ENCODE measurements at places on chromosomes 7 and 10. TPM values are rescaled to one million over a fixed set of nuclear protein-coding genes. Genes with fewer than 3 reads are reported as not detected.
A peak's percentile ranks its signal among the peaks of the same experiment; 100 is the strongest.

GRCh38 chr7:154743206-154743605, 259.7 kb downstream of the PAXIP1 start:
- no peak for DNase-seq

DNA sequence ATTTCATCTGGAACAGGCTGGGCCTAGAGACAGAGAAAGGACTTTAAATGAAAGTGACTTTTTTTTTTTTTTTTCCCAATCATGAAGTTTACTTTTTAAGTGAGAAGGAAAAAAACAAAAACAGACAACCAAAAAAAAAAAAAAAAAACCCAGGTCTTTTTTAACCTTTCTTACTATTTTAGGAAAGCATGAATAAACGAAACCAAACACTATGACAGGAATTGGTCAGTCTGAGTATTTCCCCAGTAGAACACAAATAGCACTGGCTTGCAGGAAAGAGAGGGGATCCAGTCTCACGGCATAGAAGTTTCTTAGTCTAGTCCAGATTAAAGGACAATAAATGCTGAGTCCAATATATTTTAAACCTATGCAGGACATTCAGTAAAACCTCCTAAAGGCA, 180.5 kb upstream of the CCDC6 start:
- DNase-seq: no peak

- DNase-seq: no peak
Measured at GRCh38 chr10:24643679-24644209, 79.9 kb downstream of the ARHGAP21 start.

GRCh38 chr10:127242914-127243313, 46.5 kb upstream of the INSYN2A start:
- no peak for DNase-seq

DNA sequence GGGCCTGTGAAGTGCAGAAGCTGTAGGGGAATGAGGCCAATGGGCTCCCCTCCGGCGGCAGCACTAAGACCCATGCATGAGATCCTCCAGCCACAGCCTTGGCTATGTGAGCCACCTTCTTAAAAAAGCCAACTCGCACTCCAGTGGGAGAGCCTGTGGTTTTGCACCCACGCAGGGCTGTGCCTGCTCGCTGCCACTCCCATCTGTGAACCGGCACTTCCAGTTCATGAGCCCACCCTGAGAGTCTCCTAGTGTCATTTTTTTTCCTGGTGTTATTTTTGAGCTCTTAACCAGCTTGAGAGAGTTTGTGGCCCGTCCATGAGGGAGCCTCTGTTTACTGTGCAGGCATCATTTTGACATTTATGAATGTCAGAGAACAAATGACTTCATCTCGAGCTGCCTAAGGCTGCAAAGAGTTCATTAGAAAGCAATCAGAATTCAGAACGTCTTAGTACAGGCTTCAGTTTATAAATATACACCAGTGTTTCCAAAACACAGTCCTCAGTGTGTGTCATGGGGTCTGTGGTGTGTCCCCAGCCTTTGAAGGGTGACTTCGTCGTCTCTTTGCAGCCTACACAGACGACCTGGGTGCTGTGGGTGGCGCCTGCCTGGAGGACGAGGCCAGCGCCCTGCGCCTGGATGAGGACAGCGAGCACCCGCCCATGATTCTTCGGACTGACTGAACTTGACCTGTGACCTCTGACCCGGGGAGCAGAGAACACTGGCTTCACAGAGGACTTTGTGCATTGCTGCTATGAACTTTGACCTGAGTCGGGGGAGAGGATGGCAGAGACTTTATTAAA, 40.4 kb downstream of the WIPI2 start:
- DNase-seq: no peak

GRCh38 chr7:155206318-155207020, 91.2 kb upstream of the INSIG1 start:
- DNase-seq: peak; percentile 83

- DNase-seq: no peak
Measured at GRCh38 chr10:11159543-11160215, 142.0 kb downstream of the CELF2 start.

DNA sequence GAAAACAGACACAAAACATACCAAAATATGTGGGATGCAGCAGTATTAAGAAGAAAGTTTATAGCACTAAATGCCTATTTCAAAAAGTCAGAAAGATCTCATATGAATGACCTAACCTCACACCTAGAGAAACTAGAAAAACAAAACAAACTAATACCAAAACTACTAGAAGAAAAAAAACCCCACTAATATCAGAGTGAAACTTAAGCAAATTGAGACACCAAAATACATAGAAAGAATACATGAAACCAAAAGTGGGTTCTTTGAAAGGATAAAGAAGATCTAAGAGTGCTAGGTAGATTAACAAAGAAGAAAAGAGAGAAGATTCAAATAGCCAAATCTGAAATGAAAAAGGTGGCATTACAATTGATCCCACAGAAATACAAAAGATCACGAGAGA, 494.1 kb downstream of the SH2D4B start:
- no peak for DNase-seq

DNA sequence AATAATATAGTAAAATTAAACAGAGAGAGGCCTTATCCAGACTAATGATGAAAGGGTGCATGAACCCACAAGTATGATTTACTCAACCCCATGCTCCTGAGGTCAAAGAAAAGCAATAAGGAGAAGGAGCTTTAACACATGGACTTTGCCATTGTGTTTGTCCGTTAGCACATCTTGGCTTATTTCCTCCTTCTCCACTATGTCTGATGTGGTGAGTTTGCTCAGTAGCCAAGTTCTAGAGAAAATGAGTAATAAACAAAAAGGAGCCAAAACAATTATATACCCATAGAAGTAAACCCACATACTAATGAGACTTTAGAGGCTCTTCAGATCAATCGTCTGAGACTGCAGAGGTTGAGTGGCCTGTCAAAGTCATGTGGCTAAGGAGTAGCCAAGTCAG, 26.1 kb upstream of the ADD3 start:
- no peak for DNase-seq

DNA sequence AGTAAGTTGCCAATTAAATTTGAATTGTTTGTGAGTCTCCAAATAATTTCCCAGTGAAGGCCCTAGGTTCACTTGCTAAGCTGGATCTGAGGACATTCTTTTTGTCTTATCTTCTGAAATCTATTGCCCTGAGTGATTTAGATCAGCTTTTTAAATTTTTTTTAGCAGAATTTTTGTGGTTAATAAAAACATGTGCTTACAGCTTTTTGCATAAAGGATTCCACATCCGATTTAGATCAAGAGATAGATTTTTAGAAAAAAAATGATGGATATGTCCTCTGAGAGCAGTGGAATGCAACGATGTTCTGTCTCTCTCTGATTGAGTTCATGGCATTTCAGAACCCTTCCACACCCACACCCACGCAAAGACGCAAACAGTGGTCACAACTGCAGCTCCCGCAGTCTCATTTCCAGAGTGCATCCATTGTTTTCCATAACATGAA, 358.8 kb downstream of the SUGCT start:
- DNase-seq: no peak

The TYW1B gene
- 1.9 TPM for total RNA-seq

The MKRN1 gene
- 63.5 TPM for total RNA-seq

The OR2A1 gene
- not detected for total RNA-seq

The PAX4 gene
- not detected for total RNA-seq

DNA sequence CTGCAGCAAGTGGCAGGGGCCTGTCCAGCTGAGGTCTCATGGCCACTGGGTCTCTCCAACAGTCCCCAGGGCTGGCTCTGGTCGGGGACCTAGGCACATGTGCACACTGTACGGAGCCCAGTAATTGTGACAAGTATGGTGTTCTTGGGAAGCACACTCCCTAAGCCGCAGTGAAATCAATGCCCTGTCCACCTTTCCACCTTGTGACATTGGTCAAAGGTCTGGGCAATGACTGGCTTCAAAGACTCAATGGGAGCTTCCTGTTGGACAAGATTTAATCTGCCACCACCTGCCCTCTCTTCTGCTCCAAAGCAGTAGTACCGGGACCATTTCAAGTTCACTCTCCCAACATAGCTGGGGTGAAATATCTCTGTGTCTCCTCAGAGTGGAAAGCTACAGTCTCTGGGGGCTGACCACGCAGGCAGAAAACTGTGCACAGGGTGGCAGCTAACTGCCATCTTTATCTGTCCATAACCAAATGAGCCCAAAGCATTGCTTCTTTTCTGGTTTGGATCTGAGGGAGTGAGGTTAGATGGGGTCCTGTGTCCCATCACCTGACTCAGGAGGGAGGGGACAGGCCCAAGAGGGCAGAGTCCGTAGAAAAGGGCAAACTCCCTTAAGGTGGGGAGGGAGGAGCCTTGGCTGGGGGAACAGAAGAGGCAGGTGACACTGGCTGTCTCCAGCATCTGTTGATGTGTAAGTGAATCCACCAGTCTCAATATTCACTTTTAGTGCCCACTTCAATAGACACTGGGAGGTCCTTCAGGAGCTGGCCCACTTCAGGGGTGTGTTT, 307.7 kb downstream of the TNS3 start:
- DNase-seq: no peak

- no peak for DNase-seq
Measured at GRCh38 chr7:74222851-74223710, 13.3 kb downstream of the LAT2 start.

- peak; percentile 75 for DNase-seq
Measured at GRCh38 chr7:105011831-105012502, 2.0 kb upstream of the KMT2E start.

The VTI1A gene
- 43.8 TPM for total RNA-seq

DNA sequence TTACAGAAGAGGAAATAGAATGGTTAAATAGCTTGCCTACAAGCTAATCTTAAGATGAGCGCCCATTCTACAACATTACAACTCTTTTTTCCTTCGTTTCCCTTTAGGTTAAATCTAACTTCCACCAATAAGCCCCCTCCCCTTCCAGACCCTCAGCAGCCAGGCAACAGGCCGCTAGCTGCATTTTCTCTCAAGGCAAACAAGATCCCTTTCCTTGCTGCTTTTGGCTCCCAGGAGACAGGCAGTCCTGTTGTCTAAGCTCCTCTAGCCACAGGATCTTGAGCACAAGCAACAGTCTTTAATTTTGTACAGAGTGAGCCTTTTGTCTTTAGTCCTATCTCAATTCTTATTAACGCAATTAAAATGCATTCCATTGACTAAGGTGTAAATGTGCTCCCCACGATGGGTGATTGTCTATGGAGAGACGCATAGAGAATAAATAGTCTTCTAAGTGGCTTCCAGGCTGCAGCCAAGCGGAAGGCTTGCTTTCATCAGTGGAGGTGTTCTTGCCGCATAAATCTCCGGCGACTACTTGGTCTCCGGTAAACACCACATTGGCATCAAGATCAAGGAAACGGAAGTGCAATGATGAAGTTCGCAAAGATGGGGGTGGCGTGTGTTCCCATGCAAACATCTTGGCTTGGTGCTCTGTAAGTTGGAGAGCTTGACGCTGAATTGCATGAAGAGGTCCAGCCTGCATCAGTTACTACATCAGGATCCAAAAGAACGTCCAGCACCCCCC, 181.9 kb upstream of the LYZL2 start:
- peak; percentile 94 for DNase-seq

The DNAAF5 gene
- total RNA-seq: 14.5 TPM

The BCCIP gene
- total RNA-seq: 54.9 TPM

- DNase-seq: no peak
Measured at GRCh38 chr7:105319578-105319977, 69.1 kb downstream of the SRPK2 start.

DNA sequence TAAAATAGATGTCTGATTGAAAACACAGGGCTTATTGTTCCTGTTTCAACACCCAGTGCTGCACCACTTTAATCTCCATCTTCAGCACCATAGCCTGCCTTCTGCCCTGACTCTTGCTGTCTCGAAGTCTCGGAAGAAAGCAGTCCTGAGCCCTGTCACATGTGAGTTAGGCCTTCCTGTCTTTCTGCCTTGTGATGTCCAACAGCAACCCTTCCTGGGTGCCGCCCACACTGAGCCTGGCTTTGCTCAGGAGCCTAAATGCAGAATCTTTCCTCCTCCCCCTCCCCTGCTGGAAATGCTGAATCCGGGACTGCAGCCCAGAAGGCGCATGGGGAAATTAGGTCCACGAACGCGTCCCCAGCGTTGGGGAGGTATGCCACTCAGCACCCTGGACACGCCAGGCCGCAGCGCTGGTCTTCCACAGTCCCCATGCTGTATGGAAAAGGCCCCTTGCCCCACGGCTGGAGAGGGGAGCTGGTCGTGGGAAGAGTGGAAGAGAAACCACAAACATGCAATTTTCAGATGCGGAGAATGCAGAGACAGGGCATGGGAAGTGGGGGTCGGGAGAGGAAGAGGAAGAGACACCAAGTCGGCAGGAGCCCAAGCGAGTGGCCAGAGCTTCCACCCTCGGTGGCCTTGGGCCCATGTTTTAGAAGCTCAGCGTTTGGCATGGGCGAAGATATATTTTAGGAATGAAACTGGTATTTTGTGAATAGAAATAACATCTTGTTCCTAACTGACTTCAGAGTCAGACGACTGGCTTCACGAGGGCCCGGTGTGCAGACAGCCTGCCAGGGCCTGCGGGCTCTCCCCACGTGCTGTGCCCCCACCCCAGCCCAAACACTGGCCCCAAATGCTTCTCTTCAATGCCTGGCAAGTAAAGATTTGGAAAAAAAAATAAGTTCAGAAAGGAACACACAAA, 656.1 kb upstream of the FOXK1 start:
- peak; percentile 74 for DNase-seq

GRCh38 chr7:136635751-136636150, 232.7 kb upstream of the CHRM2 start:
- no peak for DNase-seq

- DNase-seq: no peak
Measured at GRCh38 chr10:60878224-60878623, 65.8 kb downstream of the RHOBTB1 start.

DNA sequence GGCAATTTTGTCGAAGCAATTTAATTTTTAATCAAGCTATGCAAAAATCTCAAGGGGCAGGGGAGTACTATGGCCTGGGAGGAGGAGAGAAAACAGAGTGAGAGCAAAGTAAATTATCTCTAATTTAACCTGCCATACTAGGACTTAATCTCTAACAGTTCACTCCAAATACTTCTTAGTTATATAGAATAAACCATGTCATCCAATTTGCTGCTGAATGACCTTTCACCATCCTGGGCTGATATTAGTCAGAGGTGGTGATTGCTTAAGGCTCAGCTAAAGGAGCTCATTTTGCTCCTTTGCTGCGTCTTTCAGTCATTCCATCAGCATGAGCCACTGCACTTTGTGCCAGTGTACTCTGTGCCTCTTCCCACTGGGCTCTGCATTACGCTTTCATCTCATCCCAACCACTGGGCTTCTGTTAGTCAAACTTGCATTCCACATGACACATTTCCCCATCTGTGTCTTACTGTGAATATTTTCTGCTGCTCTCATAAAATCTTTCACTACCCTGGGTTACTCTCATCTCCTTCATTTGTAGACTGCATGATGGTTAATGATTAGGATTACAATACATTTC, 84.3 kb downstream of the CD36 start:
- DNase-seq: peak; percentile 89

The MSMB gene
- not detected for total RNA-seq
